ENCODE measurements at places on chromosomes 4 and X.

DNA sequence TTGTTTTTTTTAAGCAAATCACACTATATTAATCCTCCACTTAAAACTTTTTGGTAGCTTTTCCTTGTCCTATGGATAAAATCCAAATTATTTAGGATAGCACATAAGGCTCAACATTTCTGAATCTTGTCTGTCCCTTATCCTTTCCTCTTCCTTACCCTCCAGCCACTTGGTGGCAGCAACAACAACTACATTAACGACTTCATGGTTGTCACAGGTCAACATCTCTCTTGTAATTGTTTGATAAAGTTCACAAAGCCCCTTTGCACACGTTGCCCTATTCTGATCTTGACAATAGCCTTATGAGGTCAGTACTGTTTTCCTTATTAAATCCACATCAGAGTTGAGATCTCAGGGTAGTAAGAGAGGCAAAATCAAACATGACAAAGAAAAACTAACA lies 269.0 kb upstream of the PABPC4L start:
- DNase-seq = no peak

GRCh38 chr4:143404555-143404954 lies 67.9 kb downstream of the GAB1 start:
- no peak for DNase-seq

DNA sequence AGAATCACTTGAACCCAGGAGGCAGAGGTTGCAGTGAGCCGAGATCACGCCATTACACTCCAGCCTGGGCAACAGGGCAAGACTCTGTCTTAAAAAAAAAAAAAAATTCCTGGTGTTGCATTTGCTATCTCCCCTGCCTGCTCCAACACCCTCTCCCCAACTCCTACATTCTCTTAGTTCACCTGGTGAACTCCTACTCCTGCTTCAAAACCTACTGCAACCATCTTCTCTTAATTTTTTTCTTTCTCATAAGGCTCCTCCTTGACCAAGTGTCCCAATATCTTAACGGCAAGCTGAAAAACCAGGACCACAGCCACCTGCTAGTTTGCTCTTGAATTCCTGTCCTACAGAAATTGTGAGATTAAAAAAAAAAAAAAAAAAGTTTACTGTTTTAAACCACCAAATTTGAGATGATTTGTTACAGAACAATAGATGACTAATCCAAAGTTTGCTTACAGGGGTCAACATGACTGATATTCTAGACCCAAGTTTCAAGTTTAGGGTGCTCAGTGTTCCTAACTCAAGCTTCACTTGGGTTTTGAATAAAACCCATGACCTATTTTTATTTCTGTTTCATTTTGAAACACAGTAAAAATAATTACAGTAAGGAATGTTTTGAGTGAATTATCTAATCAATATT lies 13.1 kb upstream of the ANXA5 start:
- no peak for DNase-seq

- no peak for DNase-seq
These were observed 62.2 kb upstream of the DMD start for GRCh38 chrX:33273535-33273934.

DNA sequence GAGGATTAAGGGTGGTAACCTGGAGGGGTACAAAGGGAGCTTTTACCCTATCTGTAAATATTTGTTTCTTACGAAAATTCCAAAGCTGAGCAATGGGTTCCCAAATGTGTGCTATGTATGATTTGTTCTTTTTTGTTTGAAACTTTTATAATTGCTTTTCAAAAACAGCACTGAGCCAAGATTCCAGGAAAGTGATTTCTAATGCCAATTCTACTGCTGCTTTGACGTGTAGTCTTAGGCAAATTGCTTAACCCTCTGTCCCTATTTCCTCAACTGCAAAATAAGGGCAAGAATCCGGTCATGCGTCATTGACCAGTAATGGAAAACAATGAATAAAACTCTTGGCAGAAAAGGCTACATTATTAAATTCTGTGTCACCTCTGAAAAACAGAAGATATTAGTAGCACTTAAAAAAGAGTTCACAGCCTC lies 454.7 kb downstream of the IL15 start:
- DNase-seq = no peak

DNA sequence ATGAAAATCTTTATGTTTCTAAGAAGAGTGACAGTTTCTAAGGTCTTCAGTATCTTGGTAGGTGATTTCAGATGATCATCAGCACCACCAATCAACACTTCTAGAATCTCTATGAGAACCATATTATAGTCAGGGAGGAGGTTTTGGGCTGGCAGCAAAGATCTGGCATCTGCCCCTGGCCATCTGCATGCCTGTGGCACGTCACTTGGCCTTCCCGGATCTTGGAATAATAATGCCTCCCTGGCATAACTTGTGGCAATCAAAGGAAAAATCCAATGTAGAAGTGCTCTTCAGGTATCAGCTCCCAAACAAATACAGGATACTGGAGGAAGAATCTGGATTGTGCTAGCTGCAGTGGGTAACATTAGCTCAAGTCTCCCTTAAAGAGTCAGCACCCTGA lies 57.3 kb downstream of the RASL11B start:
- DNase-seq = peak; percentile 22

DNA sequence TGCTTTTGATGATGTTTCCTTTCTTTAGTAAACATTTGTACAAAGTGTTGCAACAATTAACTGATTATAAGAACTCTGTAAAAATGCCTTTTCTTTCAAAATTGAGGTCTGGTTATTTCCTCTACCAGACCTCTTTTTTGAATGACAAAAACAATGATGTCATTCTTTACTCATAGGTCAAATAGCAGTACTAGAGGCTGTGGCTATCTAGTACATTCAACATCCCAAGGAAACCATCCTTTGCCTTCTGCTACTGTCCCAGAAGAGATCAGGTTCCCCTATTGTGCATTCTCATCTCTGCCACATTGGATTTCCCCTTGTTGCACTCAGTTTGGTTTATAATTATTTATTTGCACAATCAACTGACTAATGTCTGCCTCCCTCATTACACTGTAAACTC lies 19.1 kb upstream of the MAD2L1 start:
- no peak for DNase-seq

DNA sequence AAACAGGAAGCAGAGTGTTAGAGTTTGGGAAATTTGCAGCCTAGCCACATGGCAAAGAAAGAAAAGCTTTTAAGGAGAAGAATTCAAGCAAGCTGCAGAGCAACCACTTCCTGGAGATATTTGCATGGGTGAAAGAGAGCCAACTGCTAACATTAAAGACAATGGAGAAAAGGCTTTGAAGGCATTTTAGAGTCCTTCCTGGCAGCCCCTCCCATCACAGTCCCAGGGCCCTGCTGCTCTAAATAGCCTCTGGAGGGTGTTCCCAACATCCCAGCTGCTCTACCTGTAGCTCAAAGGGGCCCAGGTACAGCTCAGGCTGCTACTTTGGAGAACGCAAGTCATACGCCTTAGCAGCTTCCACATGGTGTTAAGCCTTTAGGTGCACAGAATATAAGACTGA lies 235.9 kb upstream of the FMR1 start:
- no peak for DNase-seq

DNA sequence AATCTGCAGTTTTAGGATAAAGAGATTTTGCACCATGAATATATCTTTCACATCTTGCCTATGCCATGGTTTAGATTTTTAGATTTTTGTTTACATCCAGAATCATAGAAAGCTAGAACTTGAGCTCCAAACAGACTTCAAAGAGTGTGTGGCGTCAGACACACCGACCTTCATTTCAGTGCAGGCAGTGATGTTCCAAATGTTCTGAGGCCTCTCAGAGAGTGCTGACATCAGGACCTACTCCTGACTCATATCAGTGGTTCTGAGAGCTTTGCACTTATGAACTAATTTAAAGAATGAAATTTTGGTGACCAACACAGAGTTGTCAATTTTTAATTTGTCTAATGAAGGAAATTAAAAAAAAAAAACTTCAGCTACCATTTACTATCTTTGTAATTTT lies 18.3 kb downstream of the CXCR3 start:
- no peak for DNase-seq

- no peak for DNase-seq
These were observed 60.9 kb upstream of the LDB2 start for GRCh38 chr4:16959305-16959704.

DNA sequence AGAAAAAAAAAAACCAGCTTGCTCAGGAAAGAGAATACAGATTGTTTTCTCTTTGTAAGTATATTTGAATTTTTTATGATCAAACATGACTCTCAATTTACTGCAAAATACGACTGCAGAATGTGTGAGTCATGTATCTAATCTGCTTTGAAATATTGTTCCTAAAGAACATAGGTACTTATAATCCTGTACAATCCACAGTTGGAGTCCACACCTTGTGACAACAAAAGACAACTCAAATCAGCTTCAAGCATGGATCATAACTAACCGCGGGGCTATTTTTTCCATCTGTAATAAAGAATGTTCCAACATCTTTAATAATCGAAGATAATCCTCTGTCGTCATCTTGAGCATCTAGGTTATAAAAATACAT lies 77.8 kb upstream of the STIM2 start:
- DNase-seq = no peak

GRCh38 chr4:4446434-4446833 lies 59.5 kb downstream of the NSG1 start:
- no peak for DNase-seq

DNA sequence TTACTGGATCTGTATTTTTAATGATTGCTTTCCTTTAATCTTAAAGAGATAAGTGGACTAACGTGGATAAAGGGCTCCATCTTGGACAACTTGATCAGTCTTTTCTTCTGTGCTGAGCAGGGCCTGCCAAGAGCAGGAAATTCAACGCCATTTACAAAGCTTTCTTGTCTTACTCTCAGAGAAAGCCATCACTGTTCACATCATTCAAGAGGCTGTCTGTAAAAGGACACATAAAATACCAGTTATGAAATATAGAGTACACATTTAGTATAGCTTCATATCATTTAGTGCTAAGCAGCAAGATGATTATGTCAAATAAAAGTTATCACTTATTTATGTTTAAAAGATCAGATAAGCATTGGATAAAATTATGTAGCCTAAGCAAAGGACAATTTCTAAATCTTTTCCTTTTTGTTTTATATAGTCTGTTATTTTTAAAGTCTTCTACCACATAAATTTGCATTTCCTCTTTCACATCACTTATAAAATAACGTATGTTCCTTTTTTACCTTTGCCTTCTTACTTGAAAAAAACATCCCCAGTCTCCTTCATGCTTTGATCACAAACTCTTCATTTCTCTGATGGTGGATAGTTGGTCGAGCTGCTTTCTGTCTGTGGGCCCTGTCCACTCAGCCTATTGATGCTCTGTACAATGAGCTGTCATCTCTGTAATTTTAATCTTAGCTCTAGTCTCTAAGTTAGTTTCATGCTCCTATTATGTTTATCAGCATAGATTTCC lies 2.1 kb upstream of the CCNG2 start:
- DNase-seq = no peak

- DNase-seq = no peak
These were observed 9.3 kb upstream of the MAOA start for GRCh38 chrX:43646800-43647199.

DNA sequence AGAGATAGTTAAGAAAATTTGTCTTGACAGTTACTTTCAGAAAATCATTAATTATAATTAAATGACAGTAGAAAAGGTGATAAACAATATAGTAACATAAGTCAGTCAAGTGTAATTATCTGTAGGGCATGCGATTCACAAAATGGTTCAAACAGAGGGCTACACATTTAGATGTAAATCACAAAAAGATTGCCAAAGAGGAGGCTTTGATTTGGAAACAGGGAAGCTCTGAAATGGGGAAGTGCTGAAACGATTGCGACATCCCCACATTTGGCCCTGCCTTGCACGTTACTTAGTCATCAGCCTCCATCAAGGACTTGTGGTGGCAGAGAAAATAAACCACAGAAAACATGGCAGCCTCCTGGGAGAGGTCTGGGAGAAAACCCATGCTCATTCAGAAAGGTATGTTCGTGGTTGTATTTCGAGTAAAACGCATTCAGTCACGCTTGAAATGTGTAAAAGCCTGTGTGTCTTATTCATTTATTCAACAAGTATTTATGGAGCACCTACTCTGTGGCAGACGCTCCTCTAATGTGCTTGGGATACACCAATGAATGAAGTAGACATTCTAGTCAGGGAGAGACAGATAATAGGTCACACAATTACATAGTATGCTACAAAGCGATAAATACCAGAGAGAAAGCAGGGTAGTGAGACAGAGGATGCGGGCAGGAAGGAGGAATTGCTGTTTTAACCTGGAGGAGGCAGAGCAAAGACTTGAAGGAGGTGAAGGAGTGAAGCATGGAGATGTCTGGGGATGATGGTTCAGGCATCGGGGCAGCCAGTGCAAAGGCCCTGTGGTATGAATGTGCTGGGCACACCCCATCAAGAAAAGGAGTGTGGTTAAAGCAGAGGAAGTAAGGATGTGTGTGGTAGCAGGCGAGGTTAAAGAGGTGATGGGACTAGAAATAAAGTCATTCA lies 7.8 kb downstream of the RBM47 start:
- DNase-seq = no peak

DNA sequence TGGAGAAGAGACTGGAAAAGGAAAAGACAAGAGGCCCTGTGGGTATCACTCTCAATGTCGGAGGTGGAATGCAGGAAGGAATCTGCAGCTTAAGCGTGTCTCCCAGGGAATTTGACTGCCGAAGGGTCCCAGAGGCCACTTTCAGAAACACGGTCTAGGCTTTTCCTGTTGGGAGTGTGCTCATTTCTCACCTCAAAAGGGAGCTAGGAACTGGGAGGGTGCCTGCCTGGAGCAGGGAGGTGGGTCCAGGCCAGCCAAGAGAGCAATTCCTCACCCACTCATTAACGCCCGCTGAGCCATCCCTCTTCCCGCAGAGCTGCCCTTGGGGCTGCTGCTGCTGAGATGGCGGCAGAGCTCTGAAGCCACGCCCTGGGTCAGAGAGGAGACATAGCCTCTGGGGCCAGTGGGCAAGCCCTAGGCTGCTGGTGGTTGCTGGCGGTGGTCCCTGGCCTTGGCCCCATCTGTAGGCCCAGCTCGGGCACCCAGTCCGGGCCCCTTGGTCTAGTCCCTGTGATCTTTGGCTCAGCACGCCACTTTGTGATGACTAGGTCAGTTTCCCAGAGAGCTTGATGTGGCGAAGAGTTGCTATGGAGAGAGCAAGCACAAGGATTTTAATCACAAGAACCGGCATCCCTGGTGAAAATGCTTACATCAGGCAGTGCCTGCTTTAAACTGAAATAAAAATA lies 4.1 kb downstream of the ZNF185 start:
- DNase-seq = no peak

GRCh38 chr4:149831656-149832208 lies 16.1 kb upstream of the IQCM start:
- no peak for DNase-seq

- DNase-seq = no peak
These were observed 135.6 kb downstream of the TSPAN5 start for GRCh38 chr4:98522636-98523395.

GRCh38 chr4:147488556-147488955 lies 7.7 kb downstream of the EDNRA start:
- no peak for DNase-seq

DNA sequence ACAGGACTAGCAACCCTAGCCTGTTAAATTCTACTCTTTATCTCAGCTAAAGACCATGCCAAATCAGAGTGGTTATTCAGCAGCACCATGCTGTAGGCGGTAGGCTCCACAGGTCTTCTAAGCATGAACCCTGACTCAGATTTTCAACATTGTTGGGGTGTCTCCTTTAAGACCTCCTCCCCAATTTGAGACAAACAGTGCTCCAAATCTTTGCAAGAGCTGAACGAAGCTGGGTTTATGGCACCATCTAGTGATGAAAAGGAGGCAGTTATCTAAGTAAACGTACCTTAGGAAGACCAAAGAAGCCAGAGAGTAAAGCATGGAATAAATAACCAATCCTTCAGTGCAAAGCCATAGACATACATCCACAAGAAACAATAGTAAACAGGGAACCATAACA lies 334.5 kb upstream of the SLC7A11 start:
- no peak for DNase-seq

GRCh38 chrX:74523870-74524735 lies 90.3 kb downstream of the RLIM start:
- DNase-seq = no peak

- DNase-seq = no peak
These were observed 478.8 kb upstream of the MAGEB18 start for GRCh38 chrX:25659317-25659716.

Measured in cerebellar nuclear complex (tissue), 1 donor.